Fibroblast of upper back skin (primary cell): ENCODE measurements at places on chromosomes 13 and 19.
A peak's percentile ranks its signal among the peaks of the same experiment; 100 is the strongest.

DNA sequence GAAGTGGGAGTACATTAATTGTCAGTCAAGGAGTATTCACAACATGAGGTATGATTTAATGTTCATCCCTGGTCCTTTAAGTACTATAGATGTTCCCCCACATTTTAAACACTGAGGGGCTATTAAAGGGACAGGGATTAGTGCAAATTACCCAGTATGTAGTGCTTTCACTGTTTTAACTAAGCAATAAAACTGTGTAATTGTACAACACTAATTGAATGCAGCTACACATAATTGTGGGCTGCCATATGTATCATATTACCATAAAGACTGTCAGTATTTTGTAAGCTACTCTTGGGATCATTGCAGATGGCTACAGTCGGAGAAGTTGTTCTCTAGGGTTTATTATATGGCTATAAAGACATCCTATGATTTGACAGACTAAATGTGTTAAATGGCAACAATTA, 316.6 kb downstream of the DCLK1 start:
- no peak for DNase-seq

DNA sequence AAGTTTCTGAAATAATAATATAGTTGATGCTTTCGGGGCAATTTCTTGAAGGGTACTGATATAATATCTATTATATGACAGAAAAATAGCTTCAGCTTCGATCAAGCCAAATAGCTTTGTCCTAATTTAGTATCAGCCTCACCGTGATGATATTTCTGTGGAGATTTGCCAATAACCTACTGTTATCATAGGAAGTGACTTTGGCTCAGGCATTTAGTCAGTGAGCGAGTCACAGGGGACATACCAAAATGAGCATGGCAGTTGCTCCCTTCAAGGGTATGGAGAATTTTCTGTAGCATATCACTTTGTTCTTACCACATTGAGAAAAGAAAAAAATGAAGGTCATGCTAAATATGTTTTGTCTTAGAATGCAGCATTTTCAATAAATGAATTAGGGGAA, 767.6 kb upstream of the SLITRK1 start:
- DNase-seq = peak; percentile 65

DNA sequence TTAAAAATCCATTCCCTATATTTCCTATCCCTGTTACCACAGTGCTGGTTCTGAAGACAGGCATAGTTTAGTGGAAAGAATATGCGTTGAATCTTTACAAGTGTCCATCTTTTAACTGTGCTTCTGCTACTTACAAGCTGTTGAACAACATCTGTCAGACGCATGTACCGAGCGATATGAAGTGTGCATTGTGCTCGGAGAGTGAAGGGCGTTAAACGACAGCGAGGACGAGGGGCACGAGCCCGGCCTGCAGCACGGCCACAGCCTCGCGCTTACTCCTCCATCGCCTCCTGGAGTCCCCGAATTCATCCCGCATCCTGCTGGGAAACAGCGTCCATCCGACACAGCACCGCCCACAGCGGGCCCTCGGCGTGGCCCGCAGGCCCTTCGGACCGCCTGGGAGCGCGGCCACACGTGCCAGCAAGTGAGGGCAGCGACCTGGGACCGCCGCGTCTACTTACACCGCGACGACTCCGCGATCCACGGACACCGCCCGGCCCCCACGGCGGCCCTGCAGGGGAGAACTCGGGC, 514 bp downstream of the PCID2 start:
- DNase-seq = no peak

DNA sequence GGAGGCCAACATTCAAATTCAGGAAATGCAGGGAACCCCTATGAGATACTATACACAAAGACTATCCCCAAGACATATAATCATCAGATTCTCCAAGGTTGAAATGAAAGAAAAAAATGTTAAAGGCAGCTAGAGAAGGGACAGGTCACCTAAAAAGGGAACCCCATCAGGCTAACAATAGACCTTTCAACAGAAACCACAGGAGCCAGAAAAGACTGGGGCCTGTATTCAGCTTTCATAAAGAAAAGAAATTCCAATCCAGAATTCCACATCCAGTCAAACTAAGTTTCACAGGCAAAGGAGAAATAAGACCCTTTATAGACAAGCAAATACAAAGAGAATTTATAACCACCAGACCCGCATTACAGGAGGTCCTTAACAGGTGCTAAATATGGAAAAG, 1703.6 kb upstream of the PRR20A start:
- DNase-seq = no peak

- DNase-seq = peak; percentile 39
These were observed 48.2 kb downstream of the PIN1 start for GRCh38 chr19:9883231-9883758.

DNA sequence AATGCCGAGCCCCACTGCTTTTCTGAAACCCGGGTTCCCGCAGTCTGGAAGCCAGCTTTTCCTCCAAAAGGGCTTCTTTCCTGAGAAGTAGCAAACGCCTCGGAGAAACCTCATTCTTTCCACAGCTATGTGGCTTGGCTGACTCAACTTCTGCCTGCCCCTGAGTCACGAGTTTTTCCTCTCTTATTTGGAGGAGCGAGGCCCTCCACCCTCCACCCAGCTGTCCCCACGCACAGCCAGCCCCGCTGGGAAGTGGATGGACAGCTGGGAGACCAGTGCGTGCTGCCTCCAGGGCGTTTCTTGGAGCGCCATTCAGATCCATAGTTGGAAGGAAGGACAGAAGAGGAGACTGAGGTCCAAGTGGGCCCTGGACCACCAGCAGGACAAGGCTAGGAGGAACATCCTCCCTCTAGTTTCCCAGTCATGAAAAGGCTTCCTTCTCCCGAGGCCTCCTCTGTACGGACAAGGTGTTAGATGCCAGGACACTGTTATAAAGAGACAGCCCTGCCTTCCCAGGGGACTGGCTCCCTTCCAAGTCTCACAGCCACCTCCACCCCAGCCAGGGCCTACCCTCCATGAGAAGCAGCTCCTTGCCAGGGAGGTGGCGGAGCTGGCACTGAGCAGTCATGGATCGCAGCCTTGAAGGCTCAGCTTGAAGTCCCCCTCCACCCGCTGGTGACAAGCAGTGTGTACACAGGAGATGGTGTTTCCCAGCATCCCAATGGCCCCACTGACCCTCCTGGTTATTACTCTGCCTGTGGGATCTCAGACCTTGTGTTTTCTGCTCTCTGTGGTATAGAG, 2.5 kb upstream of the PLEKHF1 start:
- DNase-seq = peak; percentile 93

DNA sequence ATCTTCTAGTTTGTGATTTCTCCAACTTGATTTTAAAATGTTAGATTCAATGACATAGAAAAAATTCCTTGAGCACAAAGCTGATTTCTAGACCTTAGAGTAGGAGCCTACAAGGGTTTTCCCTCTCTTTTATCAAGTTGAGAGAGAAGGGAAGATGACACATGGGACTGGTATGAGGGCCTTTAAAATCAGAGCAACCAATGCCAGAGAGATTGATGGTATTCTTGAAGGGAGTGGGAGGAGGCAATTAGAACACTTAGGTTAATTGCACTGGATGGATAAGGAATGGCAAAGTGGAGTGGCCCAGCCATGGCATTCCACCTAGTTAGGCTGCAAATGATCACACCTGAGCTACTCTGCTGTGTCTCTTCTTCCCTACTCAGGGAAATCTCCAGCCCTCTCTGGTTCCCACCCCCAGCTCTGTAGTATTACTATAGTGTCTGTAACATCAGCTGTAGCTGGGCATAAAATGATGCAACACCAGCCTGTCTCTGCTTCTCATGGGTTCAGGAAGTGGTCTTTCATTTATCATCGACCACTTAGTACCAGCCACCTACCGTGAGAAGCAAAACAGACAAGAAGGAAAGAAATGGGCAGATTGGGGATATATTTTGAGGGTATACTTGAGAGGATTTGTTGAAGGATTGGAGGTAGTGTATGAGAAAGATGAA, 333.6 kb downstream of the DLEU7 start:
- peak; percentile 67 for DNase-seq

GRCh38 chr13:88339271-88339741, 668.1 kb downstream of the SLITRK5 start:
- no peak for DNase-seq

DNA sequence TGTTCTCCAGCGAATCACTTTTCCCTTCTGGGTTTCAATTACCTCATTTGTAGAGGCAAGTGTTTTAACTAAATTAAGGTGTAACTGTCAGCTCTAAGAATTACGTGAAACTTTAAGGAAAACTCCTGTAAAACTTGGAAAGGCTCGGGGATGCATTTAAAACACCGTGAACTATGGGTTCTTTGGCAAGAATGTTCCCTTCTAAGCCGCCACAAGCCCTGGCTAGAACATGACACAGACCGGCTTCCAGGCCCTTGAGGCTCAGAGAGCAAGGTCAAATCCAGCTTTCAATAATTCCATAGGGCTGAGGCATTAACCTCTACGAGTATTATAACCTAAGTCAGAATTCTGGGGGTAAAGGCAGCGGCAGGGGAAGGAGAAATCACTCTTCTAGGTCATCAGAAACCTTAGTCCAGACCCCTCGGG, 685 bp downstream of the VWA8 start:
- peak; percentile 18 for DNase-seq

DNA sequence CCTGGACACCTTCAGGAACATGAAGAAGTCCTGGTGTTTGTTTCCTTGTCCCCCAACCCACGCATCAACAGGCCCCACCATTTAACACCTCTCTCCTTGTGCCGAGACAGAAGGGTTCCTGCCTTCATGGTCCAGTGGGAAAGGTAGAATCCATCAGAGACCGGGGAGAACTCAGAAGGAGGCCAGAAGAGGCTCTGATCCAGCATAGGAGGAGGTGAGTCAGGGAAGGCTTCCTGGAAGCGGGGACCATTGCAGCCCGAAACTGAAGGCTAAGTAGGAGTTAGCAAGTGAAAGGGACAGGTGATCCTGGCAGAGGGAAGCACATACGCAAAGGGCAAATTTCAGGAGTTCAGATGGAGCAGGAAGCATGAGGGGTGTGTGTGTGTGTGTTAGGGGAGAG, 484 bp downstream of the ICAM3 start:
- DNase-seq = no peak

DNA sequence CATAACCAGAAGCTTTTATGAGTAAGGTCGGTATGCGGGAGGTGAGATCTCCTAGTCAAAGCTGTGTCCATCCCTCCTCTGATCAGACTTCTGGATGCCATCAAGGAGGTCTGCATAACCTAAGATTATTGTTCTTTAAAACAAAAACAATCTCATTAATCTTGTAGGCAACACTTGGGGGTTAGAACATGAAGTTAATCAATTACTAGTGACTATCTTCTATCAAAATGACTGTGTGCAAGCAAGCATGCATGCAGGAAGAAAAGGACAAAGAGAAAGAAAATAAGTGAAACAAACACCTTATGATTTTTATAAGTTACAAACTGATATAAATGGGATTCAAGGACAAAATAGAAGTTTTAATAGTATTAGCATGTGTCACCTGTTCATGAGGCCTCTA, 2435.9 kb upstream of the PCDH20 start:
- DNase-seq = no peak

DNA sequence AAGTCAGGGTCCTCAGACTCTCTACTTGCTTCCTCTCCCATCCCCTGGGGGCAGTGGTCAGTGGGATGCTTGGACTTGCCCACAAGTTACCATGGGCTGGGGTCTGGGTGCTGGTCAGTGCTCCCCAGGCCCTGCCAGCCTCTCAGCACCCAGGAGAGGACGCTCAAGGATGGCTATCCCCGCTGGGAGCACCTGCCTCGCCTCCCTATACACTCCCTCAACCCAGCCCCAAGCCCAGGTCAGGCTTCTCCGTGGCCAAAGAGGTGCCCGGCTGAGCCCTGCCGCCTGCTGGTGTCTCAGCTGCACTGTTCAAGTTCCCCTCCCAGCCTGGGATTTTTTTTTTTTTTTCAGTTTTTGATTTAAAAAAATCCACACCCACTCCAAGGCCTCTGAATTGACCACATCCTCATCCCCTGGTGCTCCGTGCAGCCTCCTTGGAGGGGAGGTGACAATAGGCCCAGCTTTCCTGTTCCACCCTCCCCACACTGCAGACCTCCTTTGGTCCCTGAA, 10.8 kb downstream of the F2RL3 start:
- DNase-seq = no peak

DNA sequence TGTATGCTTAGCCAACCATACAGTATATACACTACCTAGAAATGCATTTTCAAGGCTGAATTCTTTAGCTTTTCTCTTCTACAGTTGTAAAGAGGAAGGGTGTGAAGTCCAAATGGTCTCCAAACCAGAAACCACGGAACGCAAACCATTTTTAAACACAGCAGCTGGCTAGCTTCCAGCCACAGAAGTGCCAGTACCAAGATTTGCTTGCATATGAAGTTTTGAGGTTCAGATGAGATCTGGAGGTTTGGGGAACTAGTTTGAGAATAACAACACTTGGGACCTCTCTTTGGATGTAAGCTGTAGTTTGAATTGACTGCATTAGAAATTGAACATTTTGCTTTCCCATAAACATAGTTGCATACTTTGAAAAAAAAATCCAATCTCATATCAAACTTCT, 1243.5 kb downstream of the EFNB2 start:
- DNase-seq = no peak

GRCh38 chr19:17202249-17202648, 12.9 kb upstream of the USE1 start:
- DNase-seq = no peak

DNA sequence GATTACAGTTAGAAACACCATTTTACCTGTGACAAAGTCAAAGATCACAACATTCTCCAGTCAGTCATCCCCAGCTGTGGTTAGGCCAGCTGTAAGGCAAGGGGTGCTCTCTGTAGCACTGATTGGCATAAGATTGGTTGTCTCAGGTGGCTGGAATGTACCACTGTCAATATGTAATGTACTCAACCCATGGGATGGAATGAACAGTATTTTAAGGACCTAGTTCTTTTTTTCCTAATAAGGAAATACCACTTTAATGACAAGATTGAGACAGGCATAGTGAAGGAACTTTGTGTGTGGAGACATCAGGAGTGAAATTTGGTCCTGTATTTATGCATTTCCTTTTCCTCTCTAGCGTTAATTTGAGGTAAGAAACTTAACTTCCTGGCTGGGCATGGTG, 310.7 kb downstream of the ITGBL1 start:
- DNase-seq = peak; percentile 20

GRCh38 chr19:5216141-5216847, 124.3 kb downstream of the PTPRS start:
- DNase-seq = no peak

- peak; percentile 54 for DNase-seq
These were observed 546 bp upstream of the ZNF546 start for GRCh38 chr19:39996218-39996810.

- no peak for DNase-seq
These were observed 309.1 kb downstream of the KLF12 start for GRCh38 chr13:73825143-73825542.

DNA sequence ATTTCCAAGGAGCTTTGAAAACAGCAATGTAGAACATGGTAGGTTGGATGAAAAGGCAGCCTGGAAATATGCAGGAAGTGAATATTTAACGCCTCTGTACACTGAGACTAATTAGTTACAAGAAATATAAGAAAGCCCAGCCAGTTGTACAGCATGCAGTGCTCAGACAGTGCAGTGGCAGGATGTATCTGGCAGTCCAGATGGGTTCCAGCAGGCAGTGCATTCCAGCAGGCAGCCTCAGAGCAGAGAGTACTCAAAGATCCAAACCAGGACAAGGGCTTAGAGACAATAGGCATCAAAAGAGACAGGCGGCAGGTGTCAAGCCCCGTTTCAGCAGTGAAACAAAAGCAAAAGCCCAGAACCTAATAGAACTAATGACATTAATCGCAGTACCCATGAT, 2776.3 kb downstream of the PCDH9 start:
- DNase-seq = peak; percentile 25
